Upper lobe of left lung (tissue), 6 donors: ENCODE measurements at places on chromosomes 6 and 20. TPM values are rescaled to one million over a fixed set of nuclear protein-coding genes. Genes with fewer than 3 reads are reported as not detected.

DNA sequence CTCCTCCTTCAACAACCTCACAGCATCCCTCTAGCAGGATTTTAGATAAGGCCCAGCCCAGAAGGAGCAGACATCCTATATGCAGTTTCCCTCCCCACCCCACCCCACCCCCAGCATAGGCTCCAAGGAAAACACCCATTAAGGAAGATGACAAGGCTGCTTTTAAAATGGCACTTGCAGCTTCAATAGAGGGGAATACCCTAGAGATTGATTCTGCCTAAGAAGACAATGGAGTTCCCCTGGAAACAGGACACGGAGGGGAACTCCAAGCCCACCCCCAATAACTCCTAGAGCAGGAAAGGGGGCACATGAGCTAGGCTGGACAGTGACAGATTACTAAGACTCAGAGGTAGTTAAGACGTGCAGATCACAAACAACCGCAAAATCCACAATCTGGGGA is 34.7 kb downstream of the CPNE5 start:
- no peak overlapping the region for H3K4me3 ChIP-seq
- H3K36me3 ChIP-seq, result no peaks in the 10 kb centered on the region
- no peak for DNase-seq
- no peak overlapping the region for H3K27ac ChIP-seq

DNA sequence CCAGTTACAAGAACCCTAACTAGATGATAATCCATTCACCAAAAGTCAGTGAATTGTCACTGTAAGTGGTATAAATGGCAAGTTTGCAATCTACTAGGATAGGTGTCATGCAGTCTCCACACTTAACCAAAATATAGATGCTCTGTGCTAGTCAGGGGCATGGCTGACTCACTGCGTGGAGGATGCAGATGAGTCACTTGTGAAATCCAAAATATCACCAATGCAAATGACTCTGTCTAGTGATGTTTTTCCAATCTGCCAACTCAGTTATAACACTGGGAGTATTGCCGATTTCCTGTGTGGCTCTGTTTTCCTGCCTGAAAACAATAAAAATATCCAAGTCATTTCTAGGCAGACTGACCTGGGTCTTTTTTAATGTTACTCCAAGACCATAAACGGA is 47.8 kb upstream of the NRSN1 start:
- H3K4me3 ChIP-seq, result no peak overlapping the region
- H3K27me3 ChIP-seq, result no peaks in the 10 kb centered on the region
- no peaks in the 10 kb centered on the region for H3K36me3 ChIP-seq
- DNase-seq, result no peak

DNA sequence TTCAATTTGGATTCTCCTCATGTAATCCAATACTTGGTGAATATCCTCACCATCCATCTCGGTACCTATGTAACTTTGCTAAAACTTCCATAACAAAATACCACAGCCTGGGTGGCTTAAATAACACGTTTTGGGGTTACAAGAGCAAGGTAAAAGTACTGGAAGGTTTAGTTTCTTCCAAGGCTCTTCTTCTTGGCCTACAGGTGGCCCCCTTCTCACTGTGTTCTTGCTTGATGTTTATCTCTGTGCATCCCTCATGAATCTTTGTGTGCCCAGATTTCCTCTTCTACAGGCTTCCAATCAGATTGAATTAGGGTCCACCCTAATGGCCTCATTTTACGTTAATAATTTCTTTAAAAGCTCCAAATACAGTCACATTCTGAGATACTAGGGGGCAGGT is 163.3 kb upstream of the HCRTR2 start:
- no peaks in the 10 kb centered on the region for H3K27me3 ChIP-seq
- H3K36me3 ChIP-seq, result no peaks in the 10 kb centered on the region
- no peak for DNase-seq
- no peak overlapping the region for H3K27ac ChIP-seq

The ASIP gene
- total RNA-seq, result not detected

GRCh38 chr20:16387666-16388065 is 185.6 kb downstream of the KIF16B start:
- H3K36me3 ChIP-seq, result no peaks in the 10 kb centered on the region
- DNase-seq, result no peak
- no peak overlapping the region for H3K4me3 ChIP-seq
- H3K27me3 ChIP-seq, result no peaks in the 10 kb centered on the region
- H3K27ac ChIP-seq, result no peak overlapping the region
